ENCODE measurements at places on chromosomes 7 and 10. TPM values are rescaled to one million over a fixed set of nuclear protein-coding genes. Genes with fewer than 3 reads are reported as not detected.

Gene CALML3
- polyA plus RNA-seq: 0.09 TPM

Gene PPP1R3C
- 161 TPM for polyA plus RNA-seq

Gene CPA4
- 2.2 TPM for polyA plus RNA-seq

DNA sequence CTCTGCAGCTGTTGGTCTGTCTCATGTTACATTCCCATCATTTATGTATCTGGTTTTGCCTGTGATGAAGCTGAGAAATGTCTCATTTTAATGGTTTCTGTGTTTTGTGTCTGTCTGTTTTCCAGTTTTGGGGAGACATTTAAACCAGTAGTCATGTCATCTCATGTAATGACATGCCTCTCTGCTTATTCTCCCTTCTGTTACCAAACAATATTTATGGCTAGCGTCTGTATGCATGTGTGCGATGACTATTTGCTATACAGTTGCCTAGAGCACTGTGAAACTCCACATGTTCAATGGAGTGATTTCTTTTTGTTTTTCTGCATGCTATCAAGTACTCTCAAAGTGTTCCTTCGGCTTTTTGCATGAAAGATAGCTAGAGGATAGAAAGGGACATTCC lies 132.0 kb downstream of the ST7 start:
- no peak for DNase-seq

Gene GAD2
- polyA plus RNA-seq: 0.15 TPM

Gene FAM237B
- polyA plus RNA-seq: 0.06 TPM

Gene CAMK1D
- polyA plus RNA-seq: 3.6 TPM

GRCh38 chr10:102779680-102780526 lies 36.2 kb downstream of the WBP1L start:
- no peak for DNase-seq

GRCh38 chr10:124736491-124737136 lies 7.6 kb downstream of the FAM53B start:
- DNase-seq: no peak

Gene NPY
- 19.9 TPM for polyA plus RNA-seq

DNA sequence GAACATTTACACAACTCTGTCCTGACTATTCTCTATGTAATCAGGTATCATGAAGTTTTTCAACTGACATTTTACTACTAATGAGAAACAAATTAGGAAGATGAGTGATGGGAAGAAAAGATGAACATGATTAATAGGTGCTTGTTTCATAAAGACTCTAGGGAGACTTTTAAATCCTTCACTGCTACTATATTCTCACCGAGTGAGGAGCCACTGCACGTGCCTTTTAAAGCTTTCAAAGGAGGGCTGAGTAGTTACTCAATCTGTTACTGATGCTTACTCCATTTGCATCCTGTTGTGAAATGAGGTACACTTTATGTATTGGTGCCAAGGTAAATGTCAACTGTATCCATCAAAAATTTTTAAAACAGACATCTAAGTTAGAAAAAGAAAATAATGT lies 1.3 kb upstream of the COMMD3 start:
- DNase-seq: no peak

Gene AKR1E2
- 3.3 TPM for polyA plus RNA-seq

- no peak for DNase-seq
These were observed 47.9 kb downstream of the EXOC4 start for GRCh38 chr7:133300811-133301210.

GRCh38 chr7:45695249-45695995 lies 121.3 kb downstream of the ADCY1 start:
- DNase-seq: no peak

- DNase-seq: no peak
These were observed 35.1 kb downstream of the PLAC9 start for GRCh38 chr10:80167471-80168161.

Gene EN2
- polyA plus RNA-seq: 0.71 TPM

DNA sequence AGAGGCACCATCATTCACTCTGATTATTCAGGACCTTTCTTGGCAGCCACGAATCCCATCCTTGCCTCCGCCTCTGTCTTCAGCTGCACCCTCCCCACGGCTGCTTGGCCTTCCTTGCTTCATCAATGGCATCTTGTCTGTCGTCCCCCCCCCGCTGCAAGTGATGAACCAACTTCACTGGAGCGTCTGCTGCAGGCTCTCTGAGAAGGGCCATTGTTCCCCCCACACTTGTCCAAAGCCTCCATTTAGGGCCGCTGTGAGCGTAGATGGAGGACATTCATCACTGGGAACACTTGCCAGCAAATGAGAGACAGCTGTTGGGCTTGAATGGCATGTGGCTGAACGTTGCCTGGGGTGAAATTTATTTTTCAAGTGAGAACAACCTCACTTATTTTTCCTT lies 20.1 kb downstream of the AFAP1L2 start:
- DNase-seq: no peak

GRCh38 chr7:130227883-130228575 lies 20.4 kb downstream of the SSMEM1 start:
- DNase-seq: no peak

Gene TRDMT1
- 6.9 TPM for polyA plus RNA-seq

DNA sequence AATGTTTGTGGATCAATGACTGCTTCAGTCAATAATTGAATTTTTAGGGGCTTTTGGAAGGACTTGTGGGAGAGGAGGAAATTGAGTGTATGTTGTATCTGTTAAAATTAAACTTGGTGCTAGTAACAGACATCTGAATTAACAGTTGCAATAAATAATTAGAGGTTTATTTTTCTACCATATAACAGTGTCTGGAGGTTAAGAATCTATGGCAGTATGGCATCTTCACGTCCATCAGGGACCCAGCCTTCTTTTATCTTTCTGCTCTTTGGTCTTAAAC lies 72.8 kb upstream of the HABP2 start:
- no peak for DNase-seq

DNA sequence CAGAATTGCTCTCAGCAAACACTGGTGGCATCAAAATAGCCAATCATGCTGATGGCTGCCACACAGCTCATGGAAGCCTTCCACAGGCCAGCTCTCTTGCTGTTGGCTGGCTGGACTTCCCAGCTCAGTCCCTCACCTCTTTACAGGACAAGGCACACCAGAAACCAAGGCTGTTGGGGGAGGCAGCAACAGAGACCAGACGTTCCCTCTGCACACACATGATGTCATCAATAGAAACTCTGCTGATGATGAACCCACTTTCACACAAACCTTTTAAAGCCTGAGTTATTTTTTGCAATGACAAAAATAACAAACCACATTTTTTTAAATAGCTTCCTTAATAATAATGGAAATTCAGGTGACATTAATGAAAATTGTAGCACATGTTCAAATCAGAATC lies 300.9 kb upstream of the C7orf33 start:
- DNase-seq: no peak

- DNase-seq: no peak
These were observed 4.5 kb upstream of the ZEB1 start for GRCh38 chr10:31314256-31315150.
